ENCODE measurements at places on chromosomes 4 and X.

- no peak for DNase-seq
Measured at GRCh38 chr4:67674098-67674497, 26.9 kb downstream of the UBA6 start.

DNA sequence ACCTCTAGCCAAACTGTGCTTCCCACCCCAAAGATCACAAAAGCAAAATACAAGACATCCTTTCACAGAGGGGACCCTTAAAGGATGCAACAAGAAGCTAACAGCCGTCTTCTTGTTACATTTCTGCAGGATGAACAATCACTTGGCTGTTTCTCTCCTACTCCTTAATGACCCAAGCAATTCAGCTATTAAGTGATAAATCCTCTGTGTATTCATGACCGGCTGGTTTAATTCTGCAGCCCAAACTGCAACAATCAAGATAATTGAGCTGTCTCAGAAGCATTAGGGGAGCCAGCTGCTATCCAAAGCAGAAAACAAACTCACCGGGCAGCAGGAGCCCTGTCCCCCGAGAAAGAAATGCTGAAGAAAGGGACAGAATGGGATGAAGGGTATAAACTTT, 85.9 kb upstream of the ACSL4 start:
- DNase-seq: no peak

DNA sequence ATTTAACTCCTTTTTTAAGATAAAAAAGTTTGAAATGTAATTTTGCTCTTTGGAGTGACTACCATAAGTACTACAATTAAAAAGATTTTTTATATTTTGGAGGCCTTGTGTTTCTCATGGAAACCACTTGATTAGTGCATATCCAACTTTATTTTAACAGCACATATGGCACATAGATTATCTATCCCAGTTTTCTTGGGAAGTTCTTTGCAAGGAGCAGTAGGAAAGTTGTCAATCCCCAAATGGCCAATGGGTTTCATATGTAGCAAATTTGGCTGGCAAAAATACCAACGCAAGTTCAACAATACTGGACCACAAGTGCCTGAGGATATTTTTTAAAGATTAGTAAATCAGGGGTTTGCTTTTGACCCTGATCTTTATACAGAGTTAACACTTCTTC, 15.4 kb upstream of the ANTXR2 start:
- DNase-seq: no peak

DNA sequence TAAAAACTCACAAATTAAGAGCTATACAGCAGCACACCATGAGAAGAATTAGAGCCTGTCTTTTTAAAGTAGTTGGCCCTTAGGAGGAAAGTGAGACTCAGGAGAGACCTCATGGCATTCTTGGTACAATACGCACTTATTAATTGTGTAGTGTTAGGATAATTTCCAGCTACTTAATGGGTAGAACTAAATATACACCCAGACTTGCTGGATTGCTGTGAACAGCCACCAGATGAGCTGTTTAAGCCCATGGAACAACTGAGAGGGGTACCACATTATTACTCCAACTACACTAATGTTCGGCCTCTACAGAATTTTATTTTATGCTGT, 13.6 kb downstream of the MFAP3L start:
- no peak for DNase-seq

GRCh38 chrX:139945075-139945474, 12.2 kb upstream of the ATP11C start:
- no peak for DNase-seq

GRCh38 chrX:115372152-115372551, 82.6 kb downstream of the LUZP4 start:
- no peak for DNase-seq

DNA sequence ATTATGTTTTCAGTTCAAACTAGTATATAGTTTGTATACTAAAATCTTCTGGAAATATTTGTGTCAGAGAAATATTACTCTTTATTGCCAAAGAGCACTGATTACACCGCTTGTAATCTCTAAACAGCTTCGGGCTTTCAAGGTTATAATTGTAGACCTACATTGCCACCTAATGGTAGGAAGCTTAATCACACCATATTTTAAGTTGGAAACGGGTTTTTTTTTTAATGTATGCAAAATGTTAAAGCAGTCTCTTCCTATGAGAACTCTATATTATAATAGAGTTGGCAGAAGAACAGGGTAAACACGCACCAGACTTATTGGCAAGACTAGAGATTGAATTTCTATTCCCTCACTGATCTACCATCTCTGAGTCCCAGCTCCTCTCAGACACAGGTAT, 19.5 kb upstream of the NFXL1 start:
- no peak for DNase-seq

DNA sequence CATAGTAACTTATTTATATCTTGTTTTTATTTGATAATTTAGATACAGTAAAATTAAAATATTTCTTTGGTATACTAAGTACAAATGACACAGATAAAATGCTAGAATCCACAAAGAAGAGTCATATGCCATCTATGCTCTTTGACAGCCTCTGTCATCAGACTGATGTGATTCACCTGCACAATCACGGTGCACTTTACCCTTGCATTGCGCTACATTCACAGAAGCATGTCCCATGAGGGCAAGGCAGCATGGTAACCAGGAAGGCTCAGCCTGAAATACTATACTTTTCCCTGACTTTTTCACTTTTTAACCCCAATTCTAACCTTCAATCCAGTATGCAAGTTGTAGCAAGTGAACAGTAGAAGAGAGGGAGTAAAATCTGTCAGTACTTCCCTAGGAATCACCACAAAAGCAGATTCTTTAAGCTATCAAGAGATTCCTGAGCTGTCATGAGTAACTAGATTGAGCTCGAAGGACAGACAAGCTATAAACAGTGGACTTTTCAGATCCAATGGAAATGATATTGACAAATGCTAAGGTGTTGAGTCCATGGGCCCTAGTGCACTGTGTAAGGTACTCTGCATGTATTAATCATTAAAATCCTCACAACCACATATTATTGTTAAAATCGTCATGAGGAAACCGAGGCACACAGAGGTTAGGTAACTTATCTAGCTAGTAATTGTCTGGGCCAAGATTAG, 14.2 kb downstream of the SEC24D start:
- DNase-seq: no peak

DNA sequence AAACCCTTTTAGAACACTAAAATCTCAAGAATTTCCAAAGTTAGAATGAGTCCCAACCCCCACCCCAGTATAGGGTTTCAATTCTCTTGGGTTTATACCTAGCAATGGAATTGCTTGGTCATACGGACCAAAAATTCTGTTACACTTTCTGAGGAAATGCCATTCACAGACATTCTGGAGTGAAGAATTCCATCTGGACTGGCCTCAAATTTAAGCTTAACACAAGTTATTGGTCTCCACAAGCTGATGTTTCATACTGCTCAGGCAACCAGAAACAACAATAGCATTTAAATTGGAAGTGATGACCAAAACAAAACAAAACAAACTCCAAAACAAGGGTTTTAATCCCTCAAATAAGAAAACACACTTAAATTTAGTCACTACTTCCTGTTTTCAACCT, 51.1 kb downstream of the GPC4 start:
- DNase-seq: no peak

- no peak for DNase-seq
Measured at GRCh38 chr4:8332038-8332857, 62.7 kb downstream of the HTRA3 start.

DNA sequence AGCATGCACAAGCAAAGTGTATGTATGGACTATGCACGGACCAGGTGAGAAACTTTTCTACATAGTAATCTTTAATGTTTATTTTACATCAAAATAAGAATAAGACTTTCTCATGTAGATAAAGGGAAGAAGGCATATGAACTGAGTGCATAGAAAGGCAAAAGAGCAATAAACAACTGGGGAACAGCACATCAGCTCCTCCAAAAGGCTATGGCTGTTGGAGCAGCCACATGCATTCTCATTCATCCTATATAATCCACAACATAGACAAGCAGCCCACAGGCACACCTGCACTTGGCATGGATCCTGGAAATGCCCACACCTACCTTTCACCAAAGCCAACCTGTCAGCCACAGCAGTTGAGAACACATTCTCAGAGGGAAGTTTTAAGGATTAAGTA, 586.9 kb upstream of the INTU start:
- DNase-seq: no peak

DNA sequence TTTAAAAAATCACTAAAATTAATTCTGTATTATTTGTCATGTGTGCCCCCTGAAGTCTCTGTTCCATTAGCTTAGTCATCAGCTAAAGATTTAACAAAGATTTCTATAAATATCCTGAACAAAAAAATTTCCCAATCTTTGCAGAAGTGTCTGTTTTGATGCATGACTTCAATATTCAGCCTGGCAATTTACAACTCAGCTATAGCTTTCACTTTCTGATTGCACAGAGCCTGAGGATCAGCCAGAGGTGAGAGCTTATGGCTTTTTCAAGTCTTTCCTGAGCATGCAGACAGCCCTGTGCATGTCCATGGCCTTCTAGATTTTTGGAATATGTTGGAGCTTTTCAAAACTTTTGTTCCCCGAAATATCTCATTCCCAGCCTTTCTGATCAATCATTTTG, 420.1 kb downstream of the ZNF674 start:
- DNase-seq: no peak

- no peak for DNase-seq
Measured at GRCh38 chrX:39311646-39312045, 510.4 kb downstream of the MID1IP1 start.

DNA sequence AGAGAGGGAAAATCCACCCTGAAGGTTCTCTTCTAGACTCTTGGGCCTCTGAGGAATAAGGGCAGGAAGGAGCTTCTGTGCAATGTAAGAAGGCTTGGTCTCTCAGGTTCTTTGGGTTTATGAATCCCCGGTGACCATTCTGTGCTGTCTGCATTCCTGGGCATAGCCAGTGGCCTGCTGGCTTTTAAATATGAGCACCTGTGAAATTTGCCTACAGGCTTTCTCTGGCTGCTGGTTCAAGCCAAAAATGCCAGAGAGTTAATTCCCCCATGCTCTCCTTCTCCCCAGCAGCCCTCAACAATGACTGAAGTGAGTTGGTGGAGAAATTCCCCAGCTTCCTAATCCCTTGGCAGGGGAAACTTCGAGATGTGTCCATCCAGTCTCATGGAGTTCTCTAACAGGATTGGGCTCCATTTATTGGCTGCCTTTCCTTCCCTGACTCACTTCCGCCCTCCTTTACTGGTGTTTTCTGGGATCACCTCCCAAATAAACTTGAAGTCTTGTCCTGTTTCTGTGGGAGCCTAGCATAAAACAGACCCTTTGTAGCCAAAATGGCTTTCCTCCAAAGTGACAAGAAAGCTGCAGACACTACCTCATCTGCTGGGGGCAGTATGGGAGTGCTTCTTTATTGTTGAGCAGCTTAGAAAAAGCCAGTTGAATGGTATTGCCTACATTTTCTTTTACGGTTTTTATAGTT, 179.4 kb upstream of the CASK start:
- no peak for DNase-seq

GRCh38 chr4:119570401-119570800, 58.2 kb downstream of the PDE5A start:
- DNase-seq: no peak

DNA sequence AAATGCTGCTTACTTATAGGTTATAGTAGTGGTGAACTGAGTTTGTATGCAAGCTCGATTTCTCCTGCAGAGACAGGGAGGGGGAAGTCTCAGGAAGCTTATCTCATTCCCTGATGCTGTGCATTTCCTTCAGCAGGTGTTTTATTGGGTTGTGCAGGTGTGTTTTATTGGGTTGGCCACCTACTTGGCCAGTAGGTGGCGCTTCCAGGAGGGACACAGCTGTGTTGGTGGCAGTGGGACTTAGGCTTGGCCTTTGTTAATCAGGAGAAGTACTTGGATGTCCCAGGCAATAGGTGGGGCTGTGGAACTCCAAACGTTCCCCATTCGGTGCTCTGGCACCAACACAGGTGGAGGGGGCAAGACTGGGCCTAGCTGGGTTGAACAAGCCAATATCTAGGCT, 196.0 kb upstream of the DCAF8L1 start:
- no peak for DNase-seq

GRCh38 chr4:57233386-57233785, 123.2 kb upstream of the IGFBP7 start:
- DNase-seq: no peak

DNA sequence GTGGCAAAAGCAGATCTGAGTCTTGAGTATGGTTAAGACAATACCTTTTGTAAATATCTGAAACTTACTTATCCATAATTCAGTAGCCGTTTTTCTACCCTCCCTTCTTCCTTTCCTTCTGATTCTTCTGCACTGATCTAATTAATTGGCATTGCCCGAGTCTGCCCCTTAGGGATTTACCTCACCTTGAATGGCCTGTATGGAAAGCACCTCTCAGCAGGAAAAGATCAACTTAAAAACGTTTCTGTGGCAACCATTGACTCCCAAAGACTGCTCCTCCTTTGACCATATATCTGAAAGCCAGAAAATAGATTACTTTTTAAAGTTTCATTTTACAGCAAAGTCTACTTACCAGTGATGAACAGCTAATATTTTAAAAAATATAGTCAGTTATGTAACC, 496.5 kb upstream of the LCORL start:
- no peak for DNase-seq

- no peak for DNase-seq
Measured at GRCh38 chr4:10746371-10747171, 62.0 kb upstream of the CLNK start.

GRCh38 chrX:118973389-118974087, 880 bp upstream of the LONRF3 start:
- no peak for DNase-seq

DNA sequence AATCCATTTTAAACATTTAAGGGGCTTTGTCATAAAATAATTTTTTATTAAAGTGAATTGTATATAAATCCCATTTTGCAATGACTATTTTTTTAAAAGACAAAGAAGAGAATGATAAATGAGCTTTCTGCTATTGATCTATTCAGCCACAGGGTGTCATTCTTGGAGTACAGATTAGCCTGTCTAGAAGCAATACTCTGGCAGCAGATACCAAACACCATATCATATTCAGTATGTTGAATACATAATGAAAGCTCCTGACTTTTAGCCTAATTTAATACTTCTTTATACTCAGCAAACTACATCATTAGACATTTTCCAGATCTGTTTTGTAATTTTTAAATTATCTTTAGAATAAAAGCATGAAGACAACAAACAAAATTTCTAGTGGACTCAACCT, 496.3 kb downstream of the PDGFC start:
- DNase-seq: no peak

DNA sequence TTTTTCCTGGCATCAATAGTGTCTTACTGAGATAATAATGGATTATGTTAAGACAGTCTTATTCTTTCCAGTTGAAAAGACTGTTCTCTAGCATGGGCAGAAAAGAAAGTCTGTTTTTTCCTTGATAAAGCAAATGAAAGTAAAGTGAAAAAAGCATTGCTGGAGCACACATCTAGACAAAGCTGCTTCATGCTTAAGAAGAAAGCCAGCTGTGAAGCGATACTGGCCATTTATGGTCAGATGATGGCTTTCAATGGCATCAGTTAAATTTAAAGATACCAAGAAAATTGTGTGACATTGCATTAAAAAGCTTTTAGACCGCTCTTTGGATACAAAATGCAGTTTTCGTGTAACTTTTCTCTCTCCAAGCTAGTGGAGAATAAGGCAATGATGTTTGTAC, 242.1 kb upstream of the TRAM1L1 start:
- no peak for DNase-seq
